ENCODE measurements at places on chromosomes 11 and 22.

DNA sequence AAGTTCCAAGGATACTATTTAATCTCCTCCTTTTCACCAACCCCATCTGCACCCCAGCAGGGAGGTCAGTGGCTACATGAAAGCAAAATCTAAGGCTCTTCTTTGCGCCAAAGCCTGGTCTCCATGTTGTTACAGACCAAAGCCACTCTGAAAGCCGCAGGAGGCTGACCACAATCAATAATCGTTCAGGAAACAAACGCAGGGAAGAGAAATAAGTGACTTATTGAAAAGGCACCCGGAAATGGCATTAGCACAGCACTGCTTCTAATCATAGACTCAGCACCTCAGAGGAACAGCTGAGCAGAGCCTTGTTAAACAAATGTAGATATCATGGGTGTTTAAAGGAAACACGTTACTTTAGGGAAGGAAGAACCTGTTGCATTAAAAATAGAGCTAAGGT is 183.9 kb downstream of the KIRREL3 start:
- no peak for DNase-seq

- no peak for DNase-seq
Measured at GRCh38 chr11:63931045-63931444, 7.8 kb upstream of the NAA40 start.

GRCh38 chr22:40911772-40912171 is 39.4 kb upstream of the RBX1 start:
- DNase-seq: no peak

DNA sequence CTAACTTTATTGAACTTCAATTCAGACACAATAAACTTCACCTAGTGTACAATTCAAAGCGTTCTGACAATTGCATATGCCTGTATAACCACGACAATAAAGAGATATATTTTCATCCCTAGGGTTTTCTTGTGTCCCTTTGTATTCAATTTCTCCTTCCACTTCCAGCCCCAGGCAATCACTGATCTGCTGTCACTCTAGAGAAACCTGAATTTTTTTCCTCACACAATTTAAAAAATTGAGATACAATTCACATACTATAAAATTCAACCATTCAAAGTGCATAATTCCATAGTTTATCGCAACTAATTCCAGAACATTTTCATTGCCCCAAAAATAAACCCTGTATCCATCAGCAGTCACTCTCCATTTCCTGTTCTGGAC is 116.6 kb downstream of the MRTFA start:
- no peak for DNase-seq

GRCh38 chr11:66568124-66568916 is at the start of gene CTSF:
Gene CTSF, minus strand, starts transcription at chr11:66568606. Its CDS starts 120 bp downstream, at chr11:66568486.
- DNase-seq: no peak

DNA sequence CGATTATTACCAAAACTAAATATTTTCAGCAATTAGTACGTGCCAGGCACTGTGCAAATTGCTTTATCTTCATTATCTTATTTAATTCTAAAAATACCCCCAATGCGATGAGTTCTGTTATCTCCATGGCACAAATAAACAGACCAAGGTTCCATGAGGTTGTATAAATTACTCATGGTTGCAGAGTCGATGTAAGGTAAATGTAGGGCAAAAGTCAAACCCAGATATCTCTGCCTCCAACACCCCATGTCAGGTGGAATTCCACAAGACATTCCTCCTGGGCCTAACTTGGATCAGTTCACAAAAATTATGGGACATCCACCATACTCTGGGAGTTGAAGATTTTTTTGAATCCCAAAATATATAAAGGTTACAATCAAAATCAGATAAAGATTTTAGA is 43.7 kb downstream of the ISX start:
- no peak for DNase-seq

GRCh38 chr11:119671051-119671450 is 57.9 kb downstream of the NECTIN1 start:
- DNase-seq: no peak

DNA sequence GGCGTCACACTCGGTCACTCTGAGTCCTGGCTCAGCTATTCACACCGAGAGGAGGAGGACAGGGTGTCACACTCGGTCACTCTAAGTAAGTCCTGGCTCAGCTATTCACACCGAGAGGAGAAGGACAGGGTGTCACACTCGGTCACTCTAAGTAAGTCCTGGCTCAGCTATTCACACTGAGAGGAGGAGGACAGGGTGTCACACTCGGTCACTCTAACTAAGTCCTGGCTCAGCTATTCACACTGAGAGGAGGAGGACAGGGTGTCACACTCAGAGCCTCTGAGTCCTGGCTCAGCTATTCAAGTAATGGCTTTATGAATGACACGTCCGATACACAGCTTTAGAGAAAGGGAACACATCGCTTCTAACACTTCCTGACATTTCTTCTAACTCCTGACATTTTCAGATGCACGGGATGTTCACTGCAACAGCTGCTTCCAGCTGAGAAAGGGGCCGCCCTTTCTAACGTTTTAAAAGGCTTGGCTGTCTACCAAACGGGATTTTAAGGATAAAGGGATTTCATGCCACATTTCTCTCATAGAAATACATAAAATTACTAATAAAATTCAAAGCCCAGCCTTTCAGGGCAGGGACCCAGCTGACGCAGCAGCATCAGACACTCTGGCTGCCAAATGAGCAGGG is 28.1 kb downstream of the DRD4 start:
- no peak for DNase-seq

DNA sequence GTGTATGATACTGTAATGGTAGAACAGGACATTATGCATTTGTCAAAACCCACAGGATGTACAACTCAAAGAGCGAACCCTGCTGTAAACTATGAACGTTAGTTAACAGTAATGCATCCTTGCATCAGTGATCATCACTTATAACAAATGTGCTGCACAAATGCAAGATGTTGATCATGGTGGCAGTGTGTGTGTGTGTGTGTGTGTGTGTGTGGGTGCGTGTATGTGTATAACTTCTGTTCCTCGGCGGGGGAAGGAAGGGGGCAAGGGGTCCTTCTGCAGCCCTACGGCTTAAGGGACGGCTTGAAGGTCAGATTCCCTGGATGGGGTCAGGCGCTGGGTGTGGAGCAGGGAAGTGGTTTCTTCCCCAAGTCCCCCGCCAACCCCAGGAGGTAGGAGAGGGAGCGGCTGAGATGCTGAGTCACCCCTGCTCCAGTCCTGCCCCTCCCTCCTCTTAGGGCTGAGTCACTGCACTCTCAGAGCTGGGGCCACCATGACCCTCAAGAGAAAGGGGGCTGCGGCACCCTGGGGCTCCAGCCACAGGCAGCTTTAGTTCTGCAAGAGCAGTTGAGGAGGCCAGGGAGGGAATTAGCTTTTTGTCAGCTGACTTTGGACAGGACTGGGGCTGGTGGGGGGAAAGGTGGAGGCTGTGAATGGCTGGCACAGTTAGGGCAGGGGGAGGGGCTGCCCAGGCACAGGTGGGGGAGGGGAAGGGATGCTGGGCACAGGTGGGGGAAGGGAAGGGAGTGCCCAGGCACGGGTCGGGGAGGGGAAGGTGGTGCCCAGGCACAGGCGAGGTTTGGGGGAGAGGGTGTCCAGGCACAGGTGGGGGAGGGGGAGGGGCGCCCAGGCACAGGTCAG is 8.8 kb upstream of the CTSD start:
- DNase-seq: no peak

GRCh38 chr11:65040847-65041622 is at the start of gene SAC3D1:
Gene SAC3D1, plus strand, starts transcription at chr11:65041210. Its CDS starts 83 bp downstream, at chr11:65041293.
- DNase-seq: no peak

GRCh38 chr11:119195680-119196079 is 10.4 kb downstream of the NHERF4 start:
- DNase-seq: no peak

DNA sequence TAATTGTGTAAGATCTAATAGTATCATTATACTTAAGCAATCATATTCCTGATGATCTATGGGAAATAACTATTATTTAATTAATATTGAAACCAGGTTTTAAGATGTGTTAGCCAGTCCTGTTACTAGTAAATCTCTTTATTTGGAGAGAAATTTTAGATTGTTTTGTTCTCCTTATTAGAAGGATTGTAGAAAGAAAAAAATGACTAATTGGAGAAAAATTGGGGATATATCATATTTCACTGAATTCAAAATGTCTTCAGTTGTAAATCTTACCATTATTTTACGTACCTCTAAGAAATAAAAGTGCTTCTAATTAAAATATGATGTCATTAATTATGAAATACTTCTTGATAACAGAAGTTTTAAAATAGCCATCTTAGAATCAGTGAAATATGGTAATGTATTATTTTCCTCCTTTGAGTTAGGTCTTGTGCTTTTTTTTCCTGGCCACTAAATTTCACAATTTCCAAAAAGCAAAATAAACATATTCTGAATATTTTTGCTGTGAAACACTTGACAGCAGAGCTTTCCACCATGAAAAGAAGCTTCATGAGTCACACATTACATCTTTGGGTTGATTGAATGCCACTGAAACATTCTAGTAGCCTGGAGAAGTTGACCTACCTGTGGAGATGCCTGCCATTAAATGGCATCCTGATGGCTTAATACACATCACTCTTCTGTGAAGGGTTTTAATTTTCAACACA is 6.4 kb downstream of the BIRC3 start:
- DNase-seq: no peak

GRCh38 chr22:19571207-19571795 is 47.1 kb upstream of the CLDN5 start:
- DNase-seq: no peak

DNA sequence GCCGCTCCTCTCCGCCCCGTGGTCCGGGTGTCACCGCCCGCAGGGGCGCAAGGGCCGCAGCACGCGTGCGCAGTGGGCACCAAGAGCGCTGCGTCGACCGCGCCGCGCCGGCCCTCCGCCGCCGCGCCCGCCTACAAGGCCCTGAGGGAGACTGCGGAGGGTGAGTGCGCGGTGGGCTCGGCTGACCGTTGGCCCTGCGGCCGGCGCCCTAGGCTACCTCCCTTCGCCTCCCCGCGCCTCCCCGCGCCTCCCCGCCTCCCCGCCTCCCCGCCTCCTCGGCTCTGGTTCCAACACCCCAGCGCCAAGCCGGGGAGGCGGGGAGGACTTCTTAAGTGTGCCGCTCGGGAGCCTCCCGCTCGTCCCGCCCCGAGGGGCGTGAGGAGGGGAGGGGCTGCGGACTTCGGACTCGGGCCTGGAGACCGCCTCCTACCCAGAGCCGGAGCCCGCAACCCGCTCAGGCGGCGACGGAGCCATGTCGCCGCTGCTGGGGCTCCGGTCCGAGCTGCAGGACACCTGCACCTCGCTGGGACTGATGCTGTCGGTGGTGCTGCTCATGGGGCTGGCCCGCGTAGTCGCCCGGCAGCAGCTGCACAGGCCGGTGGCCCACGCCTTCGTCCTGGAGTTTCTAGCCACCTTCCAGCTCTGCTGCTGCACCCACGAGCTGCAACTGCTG is at the start of gene AQP11:
Gene AQP11 (plus strand): TSS at position 433 of the 673 bp plus-strand sequence. CDS start 40 bp downstream, at position 473.
- no peak for DNase-seq

DNA sequence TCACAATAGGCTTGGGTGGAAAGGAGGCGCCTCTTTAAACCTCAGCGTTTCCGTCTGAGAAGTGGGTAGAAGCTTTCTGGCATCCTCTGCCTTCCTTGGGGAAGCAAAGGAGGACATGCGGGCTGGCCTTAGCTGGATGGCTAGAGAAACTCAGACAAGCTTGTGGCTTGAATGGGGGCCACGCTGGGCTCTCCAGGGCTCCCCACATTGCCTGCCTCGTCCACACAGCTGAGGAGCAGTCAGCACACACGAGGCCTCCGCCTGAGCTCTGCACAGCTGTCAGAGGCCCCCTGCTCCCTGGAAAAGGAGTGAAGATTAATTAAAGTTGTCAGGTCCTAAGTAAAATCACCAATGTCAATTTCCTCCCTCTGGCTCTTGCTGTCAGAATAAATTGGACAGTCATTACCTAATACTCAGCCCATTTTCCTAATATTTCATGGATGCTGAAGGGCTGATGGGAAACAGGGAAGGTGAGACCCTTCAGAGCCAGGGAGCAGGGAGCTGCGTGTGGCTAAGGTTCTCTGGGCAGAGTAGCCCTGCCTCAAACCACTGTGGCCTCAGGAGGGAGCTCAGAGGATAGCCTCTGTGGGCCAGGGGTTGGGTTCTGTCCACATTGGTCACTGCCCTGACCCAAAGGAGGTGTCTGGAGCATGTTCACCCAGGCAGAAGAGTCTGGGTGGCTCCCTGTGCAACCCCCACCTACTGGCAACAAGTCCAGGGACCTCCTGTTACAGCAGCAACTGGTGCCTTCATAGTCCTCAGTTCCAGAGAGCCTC is 118.3 kb upstream of the CD82 start:
- no peak for DNase-seq

GRCh38 chr11:95417832-95418231 is 186.8 kb upstream of the SESN3 start:
- DNase-seq: no peak

DNA sequence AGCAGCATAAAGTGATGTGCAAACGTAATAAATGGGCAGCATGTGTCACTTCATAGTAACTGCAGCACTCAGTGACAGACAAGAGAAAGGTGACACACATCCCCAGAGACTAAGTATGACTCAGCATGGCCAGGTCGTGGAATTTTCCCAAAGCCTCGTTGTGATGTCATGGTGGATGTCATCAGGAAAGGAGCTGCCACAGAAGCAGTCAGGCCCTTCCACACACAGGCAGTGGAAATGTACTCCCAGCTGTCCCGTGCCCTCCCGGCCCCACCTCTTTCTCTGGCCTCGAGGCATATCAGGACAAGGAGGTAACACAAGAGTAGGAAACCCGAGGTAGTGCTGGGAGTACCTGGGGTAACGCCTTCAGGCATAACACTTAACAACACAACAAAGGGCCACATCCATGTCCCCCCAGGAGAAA is 8.1 kb downstream of the PC start:
- no peak for DNase-seq

DNA sequence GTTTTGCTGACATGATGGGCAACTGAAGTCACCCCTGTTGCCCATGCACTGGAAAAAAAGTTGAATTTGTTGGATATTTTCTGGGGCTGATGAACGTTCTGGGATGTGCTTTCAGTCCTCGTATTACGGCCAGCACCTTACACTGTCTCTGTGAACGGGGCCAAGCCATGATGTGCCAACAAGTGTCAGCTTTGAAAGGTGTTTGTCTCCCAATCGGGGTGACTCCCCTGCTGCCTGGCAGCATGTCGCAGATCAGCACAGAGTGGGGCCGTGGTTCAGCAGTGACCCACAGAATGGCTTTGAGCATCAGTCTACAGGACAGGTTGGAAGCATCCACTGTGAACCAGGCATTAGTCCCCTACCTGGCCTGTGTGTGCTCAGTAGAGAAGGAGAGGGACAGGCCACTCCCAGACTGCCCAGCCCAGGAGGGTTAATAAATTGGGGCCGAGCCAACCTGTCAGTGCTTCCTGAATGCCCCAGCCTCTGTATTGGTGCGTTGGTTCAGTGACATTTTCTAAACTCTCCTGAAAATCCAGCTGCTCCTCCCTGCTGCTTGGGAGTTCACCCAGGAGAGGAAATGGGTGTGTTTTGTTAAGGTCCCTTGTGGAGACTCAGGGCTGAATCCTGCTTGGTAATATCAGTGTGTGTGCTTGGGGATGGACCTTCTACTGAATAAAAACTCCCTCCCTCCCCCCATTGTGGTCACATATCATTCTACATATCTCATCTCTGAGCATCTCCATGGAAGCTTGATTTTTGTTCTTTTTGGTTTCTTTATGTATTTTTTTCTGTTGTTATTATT is 50.7 kb upstream of the TTC12 start:
- no peak for DNase-seq

DNA sequence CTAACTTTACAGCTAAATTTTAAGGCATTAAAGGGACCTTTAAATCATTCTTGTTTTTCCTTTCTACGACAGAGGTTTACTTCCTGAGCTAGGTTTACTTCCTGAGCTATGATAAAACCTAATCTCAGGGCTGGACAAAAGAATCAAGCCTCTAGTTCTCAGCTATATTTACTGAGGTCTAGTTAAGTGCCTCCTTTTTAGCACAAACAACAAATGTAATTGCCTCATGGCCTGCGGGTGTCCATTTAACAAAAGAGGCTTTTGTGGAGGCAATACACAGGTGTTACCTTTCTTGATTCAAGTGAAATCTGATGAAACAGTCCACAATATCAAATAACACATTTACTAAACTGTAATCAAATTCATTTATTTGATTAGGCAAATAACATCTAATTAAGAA is 67.3 kb downstream of the IMMP1L start:
- DNase-seq: no peak

All from cortex of kidney (tissue), 1 donor.